Activated CD8-positive, alpha-beta memory T cell treated with anti-CD3 and anti-CD28 coated beads for 4 hours (primary cell): ENCODE measurements at places on chromosomes 2 and 18.

GRCh38 chr2:169623235-169623634 is 39.1 kb downstream of the PPIG start:
- DNase-seq: no peak

GRCh38 chr18:4906856-4907255 is 290.2 kb downstream of the AKAIN1 start:
- DNase-seq: no peak

DNA sequence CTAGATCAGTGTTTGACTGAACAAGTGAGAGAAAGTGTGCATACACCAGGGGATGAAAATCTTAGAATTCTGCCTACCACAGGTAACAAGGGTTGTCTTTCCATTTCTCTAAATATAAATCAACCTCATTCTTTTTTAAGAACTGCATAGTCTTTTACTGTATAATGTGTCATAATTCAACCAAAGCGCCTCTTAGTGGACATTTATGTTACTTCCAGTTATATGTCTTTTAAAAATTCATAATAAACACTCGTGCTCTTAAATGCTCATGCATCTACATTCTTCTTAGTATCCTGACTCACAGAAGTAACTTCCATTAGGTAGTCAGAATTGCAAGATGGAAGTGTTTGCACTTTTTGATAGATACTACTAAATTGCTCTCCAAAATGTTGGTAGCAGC is 76.2 kb downstream of the CHRNA1 start:
- no peak for DNase-seq

DNA sequence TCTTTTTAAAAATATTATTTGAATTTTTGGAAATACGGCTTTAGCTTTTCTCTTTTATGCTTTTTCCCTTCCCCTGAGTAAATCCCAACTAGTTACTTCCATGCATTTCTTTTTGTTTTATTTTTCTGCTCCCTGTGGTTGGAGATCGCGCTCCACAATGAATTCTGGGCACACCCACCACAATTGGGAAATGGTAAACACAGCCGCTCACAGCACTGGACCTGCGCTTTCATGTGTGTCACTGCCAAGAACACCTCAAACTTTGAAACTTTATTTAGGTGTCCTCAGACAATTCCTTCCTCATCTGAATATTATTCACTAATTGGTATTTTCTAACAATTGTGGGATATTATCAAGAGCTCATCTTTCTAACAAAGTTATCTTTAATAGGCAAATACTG is 82.8 kb upstream of the TMEM18 start:
- no peak for DNase-seq

- no peak for DNase-seq
Measured at GRCh38 chr2:160934263-160934662, 226.0 kb upstream of the TANK start.

GRCh38 chr2:72719416-72719815 is 106.4 kb downstream of the EXOC6B start:
- no peak for DNase-seq

DNA sequence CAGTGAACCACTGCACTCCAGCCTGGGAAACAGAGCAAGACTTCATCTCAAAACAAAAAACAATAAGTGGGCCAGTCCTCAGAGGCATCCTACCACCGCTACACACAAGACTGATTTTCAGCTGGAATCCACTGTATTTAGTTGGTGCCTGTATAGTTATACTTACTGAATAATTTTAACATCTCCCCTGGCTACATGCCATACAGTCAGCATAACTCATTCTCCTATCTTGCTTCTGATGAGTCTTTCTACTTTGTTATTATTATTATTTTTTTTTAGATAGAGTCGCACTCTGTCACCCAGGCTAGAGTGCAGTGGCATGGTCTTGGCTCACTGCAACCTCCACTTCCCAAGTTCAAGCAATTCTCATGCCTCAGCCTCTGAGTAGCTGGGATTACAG is 19.9 kb upstream of the CAB39 start:
- DNase-seq: no peak

- no peak for DNase-seq
Measured at GRCh38 chr18:55376387-55376786, 211.6 kb downstream of the TCF4 start.

GRCh38 chr2:227377467-227378351 is 1.4 kb downstream of the TM4SF20 start:
- no peak for DNase-seq

- no peak for DNase-seq
Measured at GRCh38 chr2:100935372-100935752, 66.7 kb upstream of the RPL31 start.

GRCh38 chr2:17709897-17710296 is 43.7 kb downstream of the SMC6 start:
- no peak for DNase-seq

- DNase-seq: no peak
Measured at GRCh38 chr2:73228631-73229030, 4.4 kb downstream of the PRADC1 start.

DNA sequence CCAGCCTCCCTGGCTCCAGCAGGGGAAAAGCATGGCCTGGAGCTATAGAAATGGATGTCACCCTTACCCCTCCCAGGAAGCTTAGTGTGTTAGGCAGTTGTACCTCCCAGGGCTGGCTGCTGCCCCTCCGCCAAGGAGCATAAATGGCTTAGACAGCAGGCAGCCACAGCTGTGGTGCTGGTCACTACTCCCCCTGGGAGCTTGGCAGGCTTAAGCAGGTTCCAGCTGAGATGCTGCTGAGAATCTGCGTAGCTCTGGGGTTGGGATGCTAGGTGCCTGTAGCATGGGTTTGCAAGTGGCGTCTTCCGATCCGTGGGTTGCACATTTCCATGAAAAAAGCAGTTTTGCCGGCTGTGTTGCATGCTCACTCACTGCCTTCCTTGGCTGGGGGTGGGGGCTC is 369.7 kb downstream of the CTNNA2 start:
- DNase-seq: no peak

GRCh38 chr2:151833984-151834383 is 5.8 kb upstream of the ARL5A start:
- DNase-seq: no peak

GRCh38 chr2:44392338-44392943 is 30.7 kb downstream of the CAMKMT start:
- DNase-seq: peak; percentile 5

DNA sequence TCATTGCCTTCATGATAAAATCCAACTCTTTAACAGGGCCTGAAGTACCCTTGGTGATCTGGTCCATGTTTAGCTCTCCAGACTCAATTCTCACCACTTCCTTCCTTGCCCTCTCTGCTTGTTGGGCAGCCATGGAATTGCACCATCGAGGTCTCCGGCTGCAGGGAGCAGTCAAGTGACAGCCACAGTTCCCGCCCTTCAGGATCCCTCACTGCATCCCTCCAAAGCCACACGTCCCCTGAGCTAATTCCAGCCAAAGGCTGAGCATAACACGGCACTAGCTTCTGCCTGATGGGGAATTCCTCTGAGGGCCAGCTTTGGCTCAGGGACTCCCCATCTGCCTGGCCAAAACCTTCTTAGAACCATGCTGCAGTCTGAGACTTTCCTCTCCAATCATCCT is 47.4 kb upstream of the SLC1A4 start:
- no peak for DNase-seq

- DNase-seq: no peak
Measured at GRCh38 chr18:75464356-75464755, 36.9 kb upstream of the SMIM21 start.

GRCh38 chr2:8855010-8855409 is 17.6 kb upstream of the KIDINS220 start:
- DNase-seq: no peak

DNA sequence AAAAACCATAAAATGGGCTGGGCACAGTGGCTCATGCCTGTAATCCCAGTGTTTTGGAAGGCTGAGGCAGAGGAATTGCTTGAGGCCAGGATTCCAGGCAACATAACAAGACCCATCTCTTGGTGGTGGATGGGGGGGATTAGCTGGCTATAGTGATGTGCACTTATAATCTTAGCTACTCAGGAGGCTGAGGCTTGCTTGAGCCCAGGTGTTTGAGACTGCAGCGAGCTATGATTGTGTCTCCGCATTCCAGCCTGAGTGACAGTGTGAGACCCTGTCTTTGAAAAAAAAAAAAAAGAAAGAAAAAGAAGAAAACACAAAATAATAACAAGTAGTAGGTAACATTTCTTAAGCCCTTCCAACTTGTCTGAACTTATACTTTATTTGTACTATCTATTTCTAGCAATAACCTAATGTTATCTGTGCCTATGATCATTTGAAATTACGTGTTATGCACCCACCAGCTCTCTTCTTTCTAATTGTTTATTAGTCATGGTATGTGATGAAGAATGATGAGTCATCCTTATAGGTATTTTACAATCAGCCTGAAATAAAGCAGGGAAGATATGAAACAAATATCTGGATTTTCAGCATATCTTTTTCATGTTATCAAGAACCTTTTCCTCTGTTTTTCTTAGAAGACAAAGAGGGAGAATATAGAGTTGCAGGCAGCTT is 129.3 kb upstream of the UNC80 start:
- no peak for DNase-seq

DNA sequence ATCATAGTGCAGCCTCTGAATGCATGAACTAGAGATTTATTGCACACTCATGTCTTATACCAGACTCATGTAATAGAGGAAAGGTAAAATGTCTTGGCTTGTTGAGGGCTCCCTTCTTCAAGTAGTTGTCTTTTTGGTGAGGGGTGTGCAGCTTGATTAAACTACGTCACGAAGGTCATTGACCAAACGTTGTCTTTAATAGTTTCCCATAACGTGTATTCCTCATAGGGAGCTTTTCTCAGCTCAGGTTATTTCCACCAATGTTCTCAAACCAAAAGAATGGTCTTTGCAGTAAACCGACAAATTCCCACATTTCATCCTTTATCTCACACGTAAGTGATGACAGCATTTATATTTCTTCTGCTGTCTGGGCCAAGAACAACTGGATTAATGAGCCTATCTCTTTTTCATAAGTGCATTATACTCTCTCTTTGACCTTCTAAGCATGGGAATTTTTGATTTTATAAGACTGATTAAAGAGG is 547.7 kb upstream of the ZEB2 start:
- no peak for DNase-seq

- no peak for DNase-seq
Measured at GRCh38 chr2:128358941-128359731, 40.5 kb upstream of the HS6ST1 start.

DNA sequence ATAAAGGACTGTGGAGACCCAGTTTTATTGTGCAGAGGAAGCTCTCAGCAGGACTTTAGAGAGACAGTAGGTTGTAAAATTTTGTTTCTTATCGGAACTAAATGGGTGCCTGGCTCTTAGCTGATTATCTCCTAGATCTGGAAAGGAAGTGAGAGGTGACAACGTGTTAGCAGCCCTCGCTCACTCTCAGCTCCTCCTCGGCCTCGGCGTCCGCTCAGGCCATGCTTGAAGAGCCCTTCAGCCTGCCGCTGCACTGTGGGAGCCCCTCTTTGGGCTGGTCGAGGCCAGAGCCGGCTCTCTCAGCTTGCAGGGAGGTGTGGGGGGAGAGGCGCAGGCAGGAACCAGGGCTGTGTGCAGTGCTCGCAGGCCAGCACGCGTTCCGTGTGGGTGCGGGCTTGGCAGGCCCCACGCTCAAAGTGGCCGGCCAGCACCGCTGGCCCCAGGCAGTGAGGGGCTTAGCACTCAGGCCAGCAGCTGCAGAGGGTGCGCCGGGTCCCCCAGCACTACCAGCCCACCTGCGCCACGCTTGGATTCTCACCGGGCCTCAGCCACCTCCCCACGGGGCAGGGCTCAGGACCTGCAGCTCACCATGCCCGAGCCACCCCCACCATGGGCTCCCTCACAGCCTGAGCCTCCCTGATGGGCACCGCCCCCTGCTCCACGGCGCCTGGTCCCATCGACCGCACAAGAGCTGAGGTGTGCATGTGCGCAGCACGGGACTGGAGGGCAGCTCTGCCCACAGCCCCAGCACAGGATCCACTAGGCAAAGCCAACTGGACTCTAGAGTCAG is 4.6 kb upstream of the MFF start:
- no peak for DNase-seq

DNA sequence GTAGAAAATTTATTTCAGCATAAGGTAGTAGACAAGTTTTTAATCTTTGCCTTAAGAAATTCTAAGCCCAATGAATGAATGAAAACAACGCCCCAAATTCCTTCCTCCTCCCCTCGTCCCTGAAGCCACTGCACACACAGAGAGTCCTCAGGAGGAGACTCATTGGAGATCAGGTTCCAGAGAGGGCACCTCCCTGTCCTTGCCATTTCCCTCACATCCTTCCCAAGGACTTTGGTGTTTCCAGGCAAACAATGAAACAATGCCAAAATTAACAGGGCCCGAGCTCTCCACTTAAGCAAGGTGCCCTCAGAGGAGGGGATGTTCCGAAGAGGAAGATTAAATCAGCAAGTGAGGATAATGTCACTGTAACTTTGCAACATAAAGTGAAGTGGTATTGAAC is 240.7 kb downstream of the DCDC2C start:
- DNase-seq: no peak

- DNase-seq: no peak
Measured at GRCh38 chr2:119940856-119941255, 72.0 kb upstream of the EPB41L5 start.

GRCh38 chr18:44887227-44887631 is 206.5 kb downstream of the SETBP1 start:
- peak; percentile 5 for DNase-seq

DNA sequence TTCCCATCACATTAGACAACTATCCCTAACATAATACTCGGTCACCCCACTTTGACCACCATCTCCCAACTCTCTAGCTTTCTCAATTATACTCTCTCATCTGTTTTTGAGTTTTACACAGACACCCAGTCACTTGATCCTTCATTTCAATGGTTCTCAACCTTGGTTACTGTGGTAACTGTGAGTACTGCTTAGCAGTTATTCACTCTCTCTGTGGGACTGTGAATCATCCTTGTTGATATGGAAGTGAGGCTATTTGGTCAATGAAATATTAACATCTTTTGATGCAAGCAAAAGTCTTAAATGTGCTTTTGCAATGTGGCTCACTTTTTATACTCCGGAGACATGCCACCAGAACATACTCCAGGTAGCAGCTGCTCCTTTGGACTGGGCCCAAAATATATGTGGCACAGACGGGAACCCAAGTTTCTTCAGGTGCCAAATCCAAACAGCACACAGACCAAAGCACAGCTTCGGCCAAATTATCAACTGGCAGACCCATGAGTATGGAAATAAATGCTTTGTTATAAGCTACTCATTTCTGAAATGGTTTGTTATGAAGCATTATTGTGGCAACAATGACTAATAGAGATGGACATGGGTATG is 75.0 kb upstream of the SLC25A52 start:
- no peak for DNase-seq

DNA sequence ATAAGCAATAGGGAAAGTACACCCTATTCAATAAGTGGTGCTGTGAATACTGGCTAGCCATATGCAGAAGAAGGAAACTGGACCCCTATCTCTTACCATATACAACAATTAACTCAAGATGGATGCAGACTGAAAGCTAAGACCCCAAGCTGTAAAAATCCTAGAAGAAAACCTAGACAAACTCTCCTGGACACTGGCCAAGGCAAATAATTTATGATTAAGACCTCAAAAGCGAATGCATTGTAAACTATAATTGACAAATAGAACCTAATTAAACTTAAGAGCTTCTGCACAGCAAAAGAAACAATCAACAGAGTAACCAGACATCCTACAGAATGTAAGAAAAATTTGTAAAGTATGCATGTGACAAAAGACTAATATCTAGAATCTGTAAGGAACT is 41.1 kb upstream of the ASXL3 start:
- DNase-seq: no peak

- no peak for DNase-seq
Measured at GRCh38 chr2:207825978-207826377, 56.3 kb upstream of the FZD5 start.
